ENCODE measurements at places on chromosomes 7 and 10. TPM values are rescaled to one million over a fixed set of nuclear protein-coding genes. Genes with fewer than 3 reads are reported as not detected.

- H3K27ac ChIP-seq: no peak overlapping the region
- no peak overlapping the region for H3K4me3 ChIP-seq
- H3K36me3 ChIP-seq: peaks cover 7% of the 10 kb centered on the region
Observed at GRCh38 chr7:887488-887820, 11.1 kb downstream of the GET4 start.

DNA sequence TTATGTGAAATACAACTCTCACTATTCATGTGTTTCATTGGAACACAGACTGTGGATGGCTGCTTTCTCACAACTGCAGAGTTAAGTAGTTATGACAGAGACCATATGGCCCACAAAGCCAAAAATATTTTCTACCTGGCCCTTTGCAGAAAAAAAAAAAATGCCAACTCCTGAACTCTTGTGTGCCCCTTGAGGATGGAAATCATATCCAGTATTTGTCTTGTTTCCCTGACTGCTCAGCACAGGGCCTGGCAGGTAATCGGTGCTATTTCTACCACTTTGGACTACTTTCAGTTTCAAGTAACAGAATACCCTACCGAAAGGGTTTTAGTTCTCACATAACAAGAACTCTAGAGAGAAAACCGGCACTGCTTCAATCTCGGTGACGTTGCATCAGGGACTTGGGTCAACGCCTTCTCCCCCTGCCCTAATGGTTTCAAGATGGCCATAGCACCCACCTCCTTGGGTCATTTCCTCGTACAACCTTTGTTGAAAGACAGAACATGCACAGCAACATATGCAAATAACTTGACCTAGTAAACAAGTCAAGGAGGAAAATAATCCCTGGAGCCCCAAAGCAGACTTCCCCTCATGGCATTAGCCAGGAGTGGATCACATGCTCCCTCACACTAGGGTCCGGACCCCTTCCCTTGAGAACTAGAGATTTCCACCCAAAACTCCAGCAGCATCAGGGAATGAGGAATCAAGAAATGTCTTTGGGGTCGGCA is 11.8 kb upstream of the GPNMB start:
- H3K4me3 ChIP-seq: no peak overlapping the region
- no peaks in the 10 kb centered on the region for H3K36me3 ChIP-seq
- H3K27ac ChIP-seq: no peak overlapping the region
- H3K4me1 ChIP-seq: peaks cover 5% of the 10 kb centered on the region
- H3K27me3 ChIP-seq: no peaks in the 10 kb centered on the region

DNA sequence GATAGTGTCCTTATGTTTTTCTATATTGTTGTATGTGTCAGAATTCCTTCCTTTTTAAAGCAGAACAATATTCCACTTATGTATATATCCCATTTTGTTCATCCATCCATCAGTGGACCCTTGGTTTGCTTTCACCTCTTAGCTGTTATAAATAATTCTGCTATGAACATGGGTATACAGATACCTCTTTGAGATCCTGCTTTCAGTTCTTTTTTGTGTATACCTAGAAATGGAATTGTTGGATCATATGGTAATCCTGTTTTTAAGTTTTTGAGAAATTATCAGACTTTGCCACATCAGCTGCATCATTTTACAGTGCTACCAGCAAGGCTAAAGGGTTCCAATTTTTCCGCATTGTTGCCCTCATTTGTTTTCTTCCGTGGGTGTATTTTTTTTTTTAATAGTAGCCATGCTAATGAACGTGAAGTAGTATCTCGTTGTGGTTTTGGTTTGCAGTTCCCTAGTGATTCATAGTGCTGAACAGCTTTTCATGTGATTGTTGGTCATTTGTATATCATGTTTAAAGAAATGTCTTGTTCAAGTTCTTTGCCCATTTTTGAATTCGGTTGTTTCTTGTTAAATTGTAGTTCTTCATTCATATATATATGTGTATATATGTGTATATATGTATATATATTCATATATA is 87.8 kb downstream of the LCOR start:
- peaks cover 36% of the 10 kb centered on the region for H3K4me1 ChIP-seq
- no peak overlapping the region for H3K27ac ChIP-seq
- H3K27me3 ChIP-seq: no peaks in the 10 kb centered on the region
- peaks cover 10% of the 10 kb centered on the region for H3K36me3 ChIP-seq
- DNase-seq: no peak

DNA sequence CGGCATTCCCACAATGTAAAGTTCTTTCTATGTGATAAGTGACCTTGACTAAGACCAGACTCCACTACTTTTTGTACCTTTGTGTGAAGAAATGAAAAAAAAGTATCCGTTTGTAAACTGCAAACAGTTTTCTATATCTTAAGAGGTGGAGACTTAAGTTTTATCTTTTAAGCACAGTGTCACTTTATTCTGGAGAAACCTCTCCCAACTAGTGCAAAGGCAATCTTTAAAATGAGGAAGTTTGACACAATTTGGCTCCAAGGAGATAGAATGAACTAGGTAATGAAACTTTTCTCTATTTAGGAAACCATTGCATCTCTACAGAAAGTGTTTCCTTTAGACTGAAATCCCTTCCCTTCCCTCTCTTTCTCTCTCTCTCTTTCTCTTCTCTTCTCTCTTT is 122.9 kb downstream of the SAMD9 start:
- H3K36me3 ChIP-seq: no peaks in the 10 kb centered on the region
- no peak overlapping the region for H3K4me3 ChIP-seq
- no peaks in the 10 kb centered on the region for H3K4me1 ChIP-seq
- no peak overlapping the region for H3K27ac ChIP-seq
- peaks cover 9% of the 10 kb centered on the region for H3K27me3 ChIP-seq

GRCh38 chr7:144820552-144820951 is 15.3 kb downstream of the TPK1 start:
- peaks cover 79% of the 10 kb centered on the region for H3K4me1 ChIP-seq
- H3K27ac ChIP-seq: peak overlapping the region; percentile 90
- H3K36me3 ChIP-seq: peaks cover 8% of the 10 kb centered on the region
- DNase-seq: peak; percentile 50
- peak overlapping the region; percentile 13 for H3K4me3 ChIP-seq

DNA sequence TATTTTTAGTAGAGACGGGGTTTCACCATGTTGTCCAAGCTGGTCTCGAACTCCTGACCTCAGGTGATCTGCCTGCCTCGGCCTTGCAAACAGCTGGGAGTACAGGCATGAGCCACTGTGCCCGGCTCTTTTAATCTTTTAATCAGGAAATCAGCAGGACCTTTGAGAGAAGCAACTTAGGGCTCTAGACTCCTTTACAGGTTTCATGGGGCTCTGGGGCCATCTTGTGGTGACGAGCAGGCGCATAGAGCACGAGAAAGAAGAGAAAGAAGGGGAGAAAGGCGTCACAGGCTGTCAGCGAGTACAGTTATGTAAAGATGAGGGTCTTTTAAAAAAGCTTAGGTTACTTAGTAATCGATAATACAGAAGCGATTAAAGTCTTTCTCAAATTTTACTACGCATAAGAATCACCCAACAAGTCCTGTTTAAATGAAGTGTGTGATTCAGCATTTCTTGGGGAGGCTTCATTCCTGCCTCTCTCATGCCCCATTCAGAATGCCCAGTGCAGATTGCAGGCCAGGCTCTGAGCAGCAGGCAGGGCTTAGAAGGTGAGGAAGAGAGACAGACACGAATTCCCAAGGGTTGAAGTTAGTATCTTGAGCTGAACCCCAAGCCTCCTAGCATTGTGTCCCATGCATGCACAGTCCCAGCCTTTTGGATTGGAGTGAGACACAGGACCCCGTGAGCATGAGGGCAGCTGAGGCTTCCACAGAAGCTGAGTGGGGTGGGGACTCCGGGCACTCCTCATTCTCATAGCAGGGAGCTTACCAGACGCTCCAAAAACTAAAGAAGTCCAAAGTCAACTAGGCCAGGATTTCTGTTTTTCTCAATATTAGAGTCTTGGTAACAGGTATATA is 23.6 kb upstream of the PFKP start:
- peaks cover 6% of the 10 kb centered on the region for H3K4me1 ChIP-seq
- H3K36me3 ChIP-seq: no peaks in the 10 kb centered on the region
- peak; percentile 69 for DNase-seq
- peaks cover 16% of the 10 kb centered on the region for H3K27me3 ChIP-seq

- no peak overlapping the region for H3K27ac ChIP-seq
- no peaks in the 10 kb centered on the region for H3K36me3 ChIP-seq
- H3K4me3 ChIP-seq: no peak overlapping the region
- no peaks in the 10 kb centered on the region for H3K4me1 ChIP-seq
Observed at GRCh38 chr7:122626785-122627184, 72.1 kb downstream of the RNF133 start.

GRCh38 chr7:44541876-44542610 is 913 bp upstream of the NPC1L1 start:
- H3K27ac ChIP-seq: no peak overlapping the region
- no peaks in the 10 kb centered on the region for H3K27me3 ChIP-seq
- no peak for DNase-seq
- no peaks in the 10 kb centered on the region for H3K4me1 ChIP-seq
- no peak overlapping the region for H3K4me3 ChIP-seq

GRCh38 chr7:108486291-108486966 is 30.2 kb upstream of the NRCAM start:
- H3K4me1 ChIP-seq: no peaks in the 10 kb centered on the region
- H3K36me3 ChIP-seq: peaks cover 15% of the 10 kb centered on the region
- no peak overlapping the region for H3K4me3 ChIP-seq
- DNase-seq: no peak
- no peaks in the 10 kb centered on the region for H3K27me3 ChIP-seq
- no peak overlapping the region for H3K27ac ChIP-seq

GRCh38 chr10:43000651-43001426 is 76.0 kb upstream of the RET start:
- no peak for DNase-seq
- H3K4me1 ChIP-seq: no peaks in the 10 kb centered on the region
- no peak overlapping the region for H3K4me3 ChIP-seq
- H3K36me3 ChIP-seq: no peaks in the 10 kb centered on the region

GRCh38 chr7:84113286-84113685 is 81.3 kb downstream of the SEMA3A start:
- H3K36me3 ChIP-seq: no peaks in the 10 kb centered on the region
- H3K27me3 ChIP-seq: no peaks in the 10 kb centered on the region
- H3K4me3 ChIP-seq: no peak overlapping the region
- no peak overlapping the region for H3K27ac ChIP-seq
- H3K4me1 ChIP-seq: no peaks in the 10 kb centered on the region
- no peak for DNase-seq

DNA sequence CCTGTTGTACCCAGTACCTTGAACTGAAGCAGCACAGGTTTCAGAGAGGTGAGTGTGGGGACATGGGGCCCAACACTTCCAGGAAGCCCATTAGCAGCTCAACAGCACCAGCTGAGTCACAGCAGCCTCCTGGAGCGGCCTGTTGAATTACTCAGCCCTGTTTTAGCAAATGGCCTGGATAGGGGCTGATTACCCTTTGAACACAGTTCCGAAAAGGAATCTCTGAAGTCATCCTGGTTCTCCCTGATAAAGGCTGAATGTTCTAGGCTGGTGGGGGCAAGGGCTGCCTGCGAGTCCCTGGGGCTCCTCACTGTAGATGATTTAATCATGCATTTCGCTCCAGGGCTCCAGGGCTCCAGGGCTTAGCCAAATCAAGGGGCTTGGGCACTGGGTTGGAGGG is 287.5 kb downstream of the GRID1 start:
- H3K36me3 ChIP-seq: no peaks in the 10 kb centered on the region
- no peak overlapping the region for H3K4me3 ChIP-seq
- H3K27me3 ChIP-seq: peaks cover 2% of the 10 kb centered on the region
- H3K4me1 ChIP-seq: no peaks in the 10 kb centered on the region
- H3K27ac ChIP-seq: no peak overlapping the region

GRCh38 chr7:31106303-31107105 is 54.4 kb downstream of the ADCYAP1R1 start:
- no peaks in the 10 kb centered on the region for H3K4me1 ChIP-seq
- no peaks in the 10 kb centered on the region for H3K36me3 ChIP-seq
- DNase-seq: no peak
- no peaks in the 10 kb centered on the region for H3K27me3 ChIP-seq

- peak; percentile 43 for DNase-seq
- peak overlapping the region; percentile 98 for H3K27ac ChIP-seq
- peak overlapping the region; percentile 80 for H3K4me3 ChIP-seq
- H3K27me3 ChIP-seq: no peaks in the 10 kb centered on the region
- H3K36me3 ChIP-seq: peaks cover 4% of the 10 kb centered on the region
Observed at GRCh38 chr7:55366461-55367070, 1.4 kb downstream of the LANCL2 start.

Gene CTAGE8
- total RNA-seq: 1.8 TPM

Gene AKR1C4
- total RNA-seq: not detected

Gene CDK14
- not detected for total RNA-seq

Gene FAM200A
- total RNA-seq: 4.8 TPM

Gene CEP55
- total RNA-seq: 91.3 TPM

Gene NME8
- not detected for total RNA-seq

Gene SH2B2
- total RNA-seq: 3.8 TPM

Gene TMEM72
- not detected for total RNA-seq

Gene ARHGEF35
- total RNA-seq: 8.8 TPM

Gene CLDN12
- total RNA-seq: 6.9 TPM

Gene C7orf33
- total RNA-seq: not detected

Gene TBX20
- not detected for total RNA-seq
